ENCODE measurements at places on chromosomes 12 and 14.
A peak's percentile ranks its signal among the peaks of the same experiment; 100 is the strongest.

GRCh38 chr12:25417071-25417470 lies 136.0 kb downstream of the LMNTD1 start:
- DNase-seq = no peak

GRCh38 chr14:92951912-92952471 lies 29.0 kb downstream of the CHGA start:
- DNase-seq = peak; percentile 49

DNA sequence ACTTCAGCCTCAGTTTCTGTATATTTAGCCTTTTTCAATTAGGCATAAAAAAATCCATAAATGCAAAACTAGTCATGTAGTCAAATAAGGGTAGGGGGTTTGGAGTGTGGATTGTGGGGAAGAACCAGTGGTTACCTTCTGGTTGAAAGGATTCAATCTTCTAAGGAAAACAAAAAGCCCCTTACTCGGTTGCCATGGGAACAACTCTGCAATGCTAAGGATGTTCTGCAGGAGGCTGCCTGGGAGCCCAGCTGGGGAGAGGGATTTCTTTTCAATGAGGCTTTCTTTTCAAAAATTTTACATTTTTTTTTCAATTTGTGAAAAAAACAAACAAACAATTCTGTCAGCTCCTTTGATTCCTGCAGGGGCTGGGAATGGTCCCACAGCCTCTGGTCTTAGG lies 67.2 kb downstream of the SLC8A3 start:
- DNase-seq = no peak

DNA sequence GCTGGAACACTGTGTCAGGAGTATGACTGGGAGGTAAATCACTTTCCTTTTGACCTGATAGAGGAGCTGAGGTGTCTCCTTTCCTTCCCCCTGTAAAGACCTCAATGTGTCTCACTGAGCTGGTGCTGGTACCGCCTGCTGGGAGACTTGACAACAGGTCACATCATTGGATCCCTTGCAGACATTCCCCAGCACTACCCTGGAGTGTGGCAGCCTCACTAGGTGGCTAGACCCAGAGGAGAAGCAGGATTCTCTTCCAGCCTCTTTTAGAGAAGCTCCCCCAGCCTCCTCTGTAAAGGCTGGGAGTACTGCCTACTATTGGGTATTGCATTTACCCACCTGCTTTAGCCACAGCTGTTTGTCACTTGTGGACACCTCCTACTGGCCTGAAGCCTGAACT lies 223.9 kb downstream of the ADGRD1 start:
- DNase-seq = no peak

GRCh38 chr14:43938588-43939281 lies 568.3 kb downstream of the FSCB start:
- DNase-seq = no peak

DNA sequence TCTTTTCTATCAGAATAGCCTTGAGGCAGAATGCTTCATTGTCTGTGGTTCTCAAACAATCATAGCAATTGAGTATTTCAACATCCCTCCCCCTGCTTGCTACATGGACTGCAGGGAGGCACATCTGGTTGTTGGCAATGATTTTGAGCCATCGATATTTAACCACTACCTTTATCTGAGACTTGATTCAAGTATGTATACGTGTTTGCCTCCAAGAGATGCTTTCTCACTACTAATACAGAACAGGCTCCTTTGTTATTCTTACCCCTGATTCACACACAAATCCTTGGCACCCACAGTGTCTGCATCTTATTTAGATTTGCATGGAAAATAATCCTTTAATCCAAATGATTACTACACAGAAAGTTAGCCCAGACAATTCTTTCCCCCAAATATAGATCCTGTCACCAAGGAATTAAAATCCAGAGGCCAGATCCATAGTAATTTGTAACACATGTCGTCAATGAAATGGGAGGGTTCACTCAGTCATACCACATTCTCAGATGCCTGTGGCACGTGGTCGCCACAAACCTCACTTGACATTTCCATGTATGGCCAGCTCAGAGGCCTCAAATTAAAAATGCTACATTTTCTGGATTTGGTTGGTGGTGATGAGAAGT lies 199.3 kb downstream of the ITPR2 start:
- peak; percentile 83 for DNase-seq

DNA sequence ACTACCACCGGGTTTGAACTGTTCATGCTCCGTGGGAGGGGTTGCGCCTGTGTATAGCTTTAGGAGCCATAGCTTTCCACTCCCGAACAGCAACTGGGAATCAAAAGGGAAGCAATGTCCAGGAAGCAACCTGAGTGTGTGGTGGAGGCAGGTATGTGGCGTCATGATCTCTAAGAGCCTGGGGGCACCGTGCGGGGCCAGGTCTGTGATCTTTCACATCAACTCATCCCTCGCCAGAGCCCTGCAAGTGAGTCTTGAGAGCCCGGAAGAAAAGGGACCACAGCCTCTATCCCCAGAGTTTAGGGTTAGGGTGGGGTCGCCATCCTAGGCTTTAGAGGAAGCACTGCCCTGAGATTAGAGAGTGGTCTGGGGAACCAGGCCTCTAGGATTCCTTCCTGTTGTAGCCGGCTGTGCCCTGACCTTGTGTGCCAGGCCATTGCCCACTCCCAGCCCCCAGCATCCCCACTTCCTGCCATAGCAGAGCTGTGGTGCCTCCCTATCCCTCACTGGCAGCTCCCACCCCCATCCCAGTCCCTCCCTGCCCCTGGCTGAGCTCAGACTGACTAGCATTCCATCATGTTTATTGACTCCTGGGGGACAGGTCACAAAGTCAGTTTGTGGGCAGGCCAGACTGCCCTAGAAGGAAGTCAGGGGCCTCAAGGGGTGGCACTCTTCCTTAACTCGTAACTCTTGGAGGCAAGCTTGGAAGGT lies 745 bp upstream of the ADCY4 start:
- DNase-seq = no peak

DNA sequence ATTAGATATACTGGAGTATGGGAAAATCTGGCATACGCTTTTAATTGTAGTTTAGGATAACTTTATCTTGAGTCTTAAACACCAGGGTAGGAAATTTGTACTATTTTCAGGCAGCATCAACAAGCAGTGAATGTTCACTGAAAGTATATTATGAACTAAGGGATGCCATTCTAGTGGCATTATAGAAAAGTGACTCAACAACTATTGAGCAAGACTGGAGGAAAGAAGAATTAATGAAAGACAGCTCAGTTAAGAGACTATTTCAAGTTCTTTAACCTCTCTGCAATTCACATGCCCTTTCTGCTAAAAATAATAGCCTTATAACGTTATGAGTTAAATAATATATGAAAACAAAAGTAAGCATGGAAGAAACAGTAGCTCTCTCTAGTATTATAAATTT lies 343.1 kb downstream of the FSCB start:
- DNase-seq = peak; percentile 1

DNA sequence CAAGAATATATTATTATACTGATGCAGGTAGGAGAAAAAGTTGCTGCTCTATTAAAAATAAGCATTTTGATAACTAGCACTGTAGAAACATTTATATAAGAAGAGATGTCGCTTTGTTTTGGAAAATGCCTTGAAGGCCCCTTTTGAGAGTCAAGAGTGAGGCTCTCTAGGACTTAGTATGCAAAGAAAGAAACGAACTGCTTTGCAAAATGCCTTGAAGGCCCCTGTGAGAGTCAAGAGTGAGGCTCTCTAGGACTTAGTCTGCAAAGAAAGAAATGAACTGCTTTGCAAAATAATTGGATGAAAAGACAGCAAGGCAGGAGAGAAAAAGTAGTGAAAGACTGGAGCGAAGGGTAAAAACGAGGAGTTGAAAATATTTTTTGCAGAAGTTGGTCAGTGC lies 65.9 kb downstream of the AVPR1A start:
- DNase-seq = no peak

DNA sequence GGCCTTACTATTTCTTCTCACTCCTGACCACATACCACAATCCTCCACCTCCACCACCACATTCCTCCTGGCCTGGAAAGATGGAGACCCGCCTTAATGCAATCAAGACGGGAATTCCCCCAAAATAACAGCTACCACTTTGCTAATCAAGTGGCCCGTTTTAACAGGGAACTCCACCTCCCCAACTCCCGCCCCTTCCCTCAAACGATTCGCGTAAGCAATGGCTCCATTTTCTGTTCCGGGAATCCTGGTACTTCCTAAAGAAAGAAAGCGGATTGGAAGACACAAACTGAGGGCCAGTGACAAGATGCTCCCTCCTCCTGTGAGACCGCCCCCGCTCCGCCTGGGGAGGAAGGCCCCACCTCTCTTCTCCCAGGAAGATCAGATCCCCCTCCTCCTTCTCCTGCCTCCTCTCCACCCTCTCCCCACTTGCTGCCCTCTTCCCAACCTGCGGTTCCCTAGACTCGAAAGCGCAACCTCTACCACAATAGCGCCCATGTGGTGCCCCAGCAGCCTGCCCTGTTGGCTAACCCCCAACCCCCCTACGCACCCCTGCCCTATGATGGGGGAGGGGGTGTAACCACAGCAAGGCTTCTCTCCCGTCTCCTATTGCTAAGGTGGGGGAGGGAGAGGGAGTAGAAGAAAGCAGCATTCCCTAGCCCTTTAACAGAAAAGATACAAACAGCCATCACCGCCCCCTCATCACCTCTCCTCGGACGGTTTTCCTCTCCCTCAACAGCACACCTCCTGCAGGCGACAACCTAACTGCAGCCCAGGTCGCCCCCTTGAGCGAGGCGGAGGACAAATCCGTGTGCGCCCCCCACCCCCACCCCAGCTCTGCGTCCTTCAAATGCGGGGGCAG lies 777 bp downstream of the ARF3 start:
- DNase-seq = peak; percentile 99

- DNase-seq = peak; percentile 100
These were observed 50.3 kb upstream of the SRSF5 start for GRCh38 chr14:69716478-69717187.

DNA sequence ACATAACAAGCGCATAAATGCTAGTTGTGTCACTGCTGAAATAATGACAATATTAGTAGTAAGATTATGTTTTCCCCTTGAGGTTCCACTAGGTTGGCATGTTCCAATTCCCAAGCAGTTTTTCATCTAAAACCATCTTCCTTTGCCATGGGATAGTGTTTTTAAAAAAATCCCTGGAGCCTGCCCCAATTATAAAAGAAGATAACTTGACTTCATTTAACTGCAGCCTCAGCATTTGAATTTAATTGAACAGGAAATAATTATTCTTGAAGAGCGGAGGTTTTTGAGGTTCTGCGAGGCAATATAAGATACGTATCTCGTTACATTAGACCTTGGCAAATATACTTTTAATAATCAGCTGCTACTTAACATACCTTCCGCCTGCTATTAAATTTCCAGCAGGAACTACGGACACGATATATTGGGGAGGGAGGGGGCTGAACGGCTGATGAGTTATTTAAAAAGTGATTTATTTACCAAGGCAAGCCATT lies 65.2 kb upstream of the HSPB8 start:
- DNase-seq = no peak

DNA sequence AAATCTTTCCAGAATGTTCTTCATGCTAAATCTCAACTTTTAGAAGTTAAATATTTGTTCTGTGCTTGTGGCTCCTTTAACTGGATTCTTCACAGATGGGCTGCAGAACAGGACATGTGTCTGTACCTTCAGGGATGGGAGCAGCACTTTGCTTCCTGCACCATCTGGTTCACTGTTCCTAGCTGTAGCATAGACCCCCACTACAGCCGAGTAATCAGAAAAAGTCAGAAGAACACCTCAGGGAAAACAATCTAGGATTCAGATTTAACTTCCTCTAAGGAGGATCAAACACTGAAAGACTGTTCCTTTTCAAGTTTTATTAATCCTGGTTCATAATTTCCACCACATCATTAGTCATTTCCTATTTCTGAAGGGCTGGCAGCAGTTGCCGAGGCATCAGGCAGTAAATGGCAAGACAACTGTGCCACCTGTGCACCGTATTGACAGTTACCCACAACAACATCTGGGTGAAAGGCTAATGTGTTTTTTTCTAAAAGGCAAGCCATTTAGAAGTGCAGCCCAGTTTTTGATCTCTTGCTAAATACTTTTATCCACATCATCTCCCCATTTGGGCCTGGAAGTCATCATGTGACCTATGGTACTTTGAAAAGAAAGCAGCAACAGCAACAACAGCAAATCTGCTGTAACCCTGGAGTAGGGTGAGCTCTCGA lies 212.8 kb upstream of the BMP4 start:
- DNase-seq = peak; percentile 8

DNA sequence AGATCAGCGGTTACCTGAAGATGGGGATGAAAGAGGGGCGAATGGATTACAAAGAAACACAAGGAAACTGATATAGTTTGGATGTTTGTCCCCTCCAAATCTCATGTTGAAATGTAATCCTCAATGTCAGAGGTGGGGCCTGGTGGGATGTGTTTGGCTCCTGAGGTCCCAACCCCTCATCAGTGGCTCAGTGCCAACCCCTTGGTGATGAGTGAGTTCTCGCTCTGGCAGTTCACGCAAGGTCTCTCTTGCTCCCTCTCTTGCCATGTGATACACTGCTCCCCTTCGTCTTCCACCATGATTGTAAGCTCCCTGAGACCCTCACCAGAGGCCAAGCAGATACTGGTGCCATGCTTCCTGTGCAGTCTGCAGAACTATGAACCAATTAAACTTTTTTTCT lies 28.0 kb downstream of the ITGA7 start:
- DNase-seq = no peak

GRCh38 chr14:22977684-22978486 lies 4.5 kb downstream of the AJUBA start:
- peak; percentile 47 for DNase-seq

- no peak for DNase-seq
These were observed 100.3 kb upstream of the TMTC1 start for GRCh38 chr12:29883941-29884554.

GRCh38 chr12:96897421-96897820 lies 9.6 kb upstream of the NEDD1 start:
- DNase-seq = no peak

- DNase-seq = peak; percentile 50
These were observed 20.2 kb downstream of the ATP2A2 start for GRCh38 chr12:110301065-110301806.

- DNase-seq = peak; percentile 46
These were observed 10.4 kb upstream of the DCD start for GRCh38 chr12:54658306-54659264.

- DNase-seq = no peak
These were observed 766.7 kb upstream of the TBX3 start for GRCh38 chr12:115450710-115451109.

- DNase-seq = no peak
These were observed 1.6 kb downstream of the STAB2 start for GRCh38 chr12:103588680-103589079.

GRCh38 chr12:101670007-101670671 lies 27.3 kb upstream of the CHPT1 start:
- DNase-seq = peak; percentile 81

DNA sequence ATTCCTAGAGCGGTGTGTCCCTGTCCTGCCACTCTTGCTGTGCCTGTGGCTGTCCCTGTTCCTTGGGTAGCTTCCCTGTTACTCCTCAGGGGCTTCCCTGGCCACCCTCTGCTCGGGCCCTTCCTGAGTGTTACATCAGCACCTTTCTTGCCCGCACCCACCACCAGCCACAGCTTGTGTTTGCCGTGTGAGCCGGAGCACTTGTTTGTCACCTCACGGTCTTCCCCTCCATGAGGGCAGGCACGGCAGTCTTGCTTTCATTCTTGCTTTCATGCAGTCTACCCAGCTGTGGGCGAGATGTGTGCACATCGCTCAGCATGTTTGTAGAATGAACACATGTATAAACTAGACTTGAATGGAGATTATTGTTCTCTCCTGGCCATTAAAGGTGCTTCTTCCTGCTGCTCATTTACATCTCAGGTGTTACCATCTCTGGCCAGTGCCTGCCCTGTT lies 42.0 kb downstream of the TRAF3 start:
- DNase-seq = no peak

- DNase-seq = no peak
These were observed 26.9 kb downstream of the TEP1 start for GRCh38 chr14:20386276-20386855.

Measured in iris pigment epithelial cell (primary cell).